NCI-H526 (cell line): ENCODE measurements at places on chromosomes 2 and 18.
A peak's percentile ranks its signal among the peaks of the same experiment; 100 is the strongest.

- DNase-seq, result no peak
These were observed 6.4 kb downstream of the NLRC4 start for GRCh38 chr2:32258242-32258641.

DNA sequence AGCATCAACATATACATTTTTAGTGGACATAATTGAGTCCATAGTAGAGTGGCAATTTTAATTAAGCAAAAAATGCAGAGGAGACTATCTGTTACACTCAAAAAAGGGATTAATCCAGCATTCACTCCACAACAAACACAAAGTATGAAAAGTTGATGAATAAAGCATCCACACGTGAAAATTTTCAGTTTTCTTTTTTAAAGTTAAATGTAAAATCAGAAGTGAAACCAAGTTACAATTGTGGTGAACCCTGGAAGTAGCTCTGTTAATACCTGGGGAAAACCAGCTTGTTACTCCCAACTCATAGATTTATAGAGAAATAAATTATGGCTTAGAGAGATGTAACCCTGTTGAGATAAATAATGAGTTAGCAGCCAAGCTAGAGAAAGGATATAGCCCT lies 807.8 kb downstream of the TRIB2 start:
- DNase-seq, result no peak

DNA sequence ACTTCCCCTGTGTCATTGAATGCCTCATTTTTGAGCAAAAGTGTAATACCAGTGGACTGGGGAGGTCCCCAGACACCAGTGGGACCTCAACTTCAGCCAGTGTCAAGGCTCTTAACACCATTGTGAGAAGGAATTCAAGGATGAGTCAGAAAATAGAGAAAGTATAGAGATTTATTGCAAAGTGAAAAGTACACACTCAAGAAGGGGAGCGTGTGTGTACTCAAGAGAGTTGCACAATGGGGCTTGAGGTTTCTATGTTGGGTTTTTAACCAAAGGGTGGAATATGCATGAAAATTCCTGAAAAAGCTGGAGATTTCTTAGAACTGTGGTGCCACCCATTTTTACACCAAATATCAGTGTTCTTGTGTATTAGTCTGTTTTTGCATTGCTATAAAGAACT lies 81.9 kb downstream of the ADCYAP1 start:
- no peak for DNase-seq

GRCh38 chr2:26989156-26989555 lies 18.7 kb downstream of the MAPRE3 start:
- no peak for DNase-seq

- peak; percentile 68 for DNase-seq
These were observed 108.1 kb upstream of the KCTD1 start for GRCh38 chr18:26656431-26656943.

DNA sequence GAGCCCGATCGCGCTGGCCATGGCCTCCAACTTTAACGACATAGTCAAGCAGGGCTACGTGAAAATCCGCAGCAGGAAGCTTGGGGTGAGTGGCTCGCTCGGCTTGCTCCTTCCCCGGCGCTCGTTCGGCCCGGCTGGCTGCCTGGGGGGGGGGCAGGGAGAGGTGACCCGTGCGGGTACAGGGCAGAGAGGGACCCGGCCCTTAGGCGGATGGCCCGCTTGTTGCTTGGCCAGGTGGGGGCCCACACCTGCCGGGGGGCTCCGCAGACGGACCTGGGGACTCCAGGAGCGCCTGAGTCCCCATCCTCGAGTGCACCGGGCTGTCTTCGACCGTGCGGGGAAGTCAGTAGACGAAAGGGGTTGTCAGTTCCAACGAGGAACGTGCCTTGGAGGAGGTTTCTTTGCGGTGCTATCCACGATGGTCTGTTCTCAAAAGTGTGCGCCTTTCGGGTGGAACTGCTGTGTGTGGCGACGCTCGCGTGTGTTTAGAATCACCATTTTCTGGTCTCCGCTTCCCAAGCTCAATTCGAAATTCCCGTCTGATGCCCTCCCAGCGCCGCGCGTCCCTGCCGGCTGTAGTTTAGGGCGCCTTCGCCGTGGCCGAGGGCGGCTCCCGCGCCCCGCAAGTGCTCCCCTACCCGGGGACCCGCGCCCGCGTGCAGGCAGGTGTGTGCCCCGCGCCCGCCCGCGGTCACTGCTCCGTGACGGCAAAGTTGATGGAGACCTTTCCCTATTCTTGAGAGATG lies 711 bp downstream of the DOK6 start:
- no peak for DNase-seq

DNA sequence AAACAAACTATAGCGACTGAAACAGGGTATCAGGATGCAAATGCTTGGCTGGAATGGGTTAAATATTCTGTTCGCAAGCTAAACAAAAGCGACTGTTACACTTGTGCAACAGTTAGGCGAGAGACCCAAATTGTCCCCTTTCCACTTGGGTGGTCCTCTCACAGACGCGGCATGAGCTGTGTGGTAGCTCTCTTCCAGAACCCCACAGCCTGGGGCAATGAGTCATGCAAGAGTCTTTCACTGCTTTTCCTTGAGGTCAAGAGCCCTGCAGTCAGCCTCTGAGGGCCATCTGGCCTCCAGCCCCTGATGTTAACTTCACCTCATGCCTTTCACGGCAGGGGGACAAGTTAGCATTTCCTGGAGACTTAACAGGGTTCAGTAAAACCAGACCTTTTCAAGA lies 25.7 kb downstream of the SULT1C4 start:
- no peak for DNase-seq

DNA sequence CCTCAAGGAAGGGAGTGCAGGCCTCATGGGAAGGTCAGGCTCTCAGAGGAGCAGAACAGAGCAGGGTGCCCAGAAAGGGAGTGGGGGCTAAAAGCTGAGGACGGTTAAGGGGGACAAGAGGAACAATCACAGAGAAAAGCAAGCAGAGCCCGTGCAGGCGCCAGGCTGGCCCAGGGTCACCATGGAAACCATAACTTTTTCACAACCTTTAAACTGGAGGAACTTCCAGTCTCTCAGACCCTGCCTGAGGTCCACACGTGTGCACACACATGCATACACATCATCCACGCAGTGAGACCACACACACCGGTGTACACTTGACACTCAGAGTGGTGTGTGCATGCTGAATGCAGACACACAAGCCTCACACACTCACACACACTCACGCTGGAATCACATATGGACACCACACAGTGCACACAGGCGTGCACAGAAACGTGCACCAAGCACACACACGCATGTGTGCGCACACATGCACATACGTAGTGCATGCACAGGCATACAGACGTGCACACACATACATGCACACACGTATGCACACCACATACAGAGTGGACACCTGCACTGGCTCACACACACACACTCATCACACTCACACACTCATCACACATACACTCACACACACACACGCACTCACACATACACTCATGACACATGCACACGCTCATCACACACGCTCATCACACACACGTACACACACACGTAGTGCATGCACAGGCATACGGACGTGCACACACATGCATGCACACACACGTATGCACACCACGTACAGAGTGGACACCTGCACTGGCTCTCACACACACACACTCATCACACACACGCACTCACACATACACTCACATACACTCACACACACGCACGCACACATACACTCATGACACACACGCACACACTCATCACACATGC lies 37.2 kb upstream of the SNED1 start:
- no peak for DNase-seq

GRCh38 chr2:97737421-97738178 lies 24.2 kb downstream of the ZAP70 start:
- DNase-seq, result no peak

DNA sequence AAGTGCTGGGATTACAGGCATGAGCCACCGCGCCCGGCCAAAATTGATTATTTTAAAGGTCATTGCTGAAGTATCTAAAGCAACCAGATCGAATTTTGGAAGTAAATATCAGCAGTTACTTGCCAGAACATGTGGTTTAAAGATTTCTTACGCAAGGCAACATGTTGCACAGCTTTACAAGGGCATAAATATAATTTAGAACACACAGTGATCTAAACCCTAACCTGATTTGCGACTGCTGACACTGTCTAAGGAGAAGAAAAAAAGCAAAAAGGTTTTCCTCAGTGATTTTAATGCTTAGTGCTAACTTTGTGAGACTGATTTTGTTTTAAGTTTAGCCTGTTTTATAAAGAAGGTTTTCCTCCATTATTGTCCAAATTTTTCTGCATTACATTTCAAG lies 569.9 kb upstream of the LINC00305 start:
- no peak for DNase-seq

DNA sequence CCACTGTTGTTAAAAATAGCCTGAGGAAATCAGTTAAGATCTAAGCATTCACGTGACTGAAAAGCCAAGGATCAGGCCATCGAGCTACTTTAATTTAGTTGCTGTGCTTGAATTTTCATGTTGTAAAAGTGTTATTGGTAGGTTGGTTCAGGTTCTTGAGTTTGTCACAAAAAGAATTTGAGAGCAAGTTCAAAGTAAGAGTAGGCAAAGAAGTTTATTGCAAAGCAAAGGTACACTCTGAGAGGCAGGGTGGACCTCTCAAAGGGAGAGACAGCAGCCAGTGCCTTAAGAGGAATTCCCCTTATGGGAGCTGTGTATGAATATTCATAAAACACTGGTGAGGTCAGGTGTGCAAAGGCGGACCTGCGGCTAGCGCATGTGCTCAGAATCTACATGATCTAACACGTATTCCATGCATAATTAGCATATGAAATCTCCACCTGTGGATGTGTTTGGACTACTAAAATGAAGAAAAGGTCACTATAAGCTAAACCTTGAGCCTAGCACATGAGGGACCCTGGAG lies 236.5 kb downstream of the NDUFA10 start:
- DNase-seq, result peak; percentile 75

DNA sequence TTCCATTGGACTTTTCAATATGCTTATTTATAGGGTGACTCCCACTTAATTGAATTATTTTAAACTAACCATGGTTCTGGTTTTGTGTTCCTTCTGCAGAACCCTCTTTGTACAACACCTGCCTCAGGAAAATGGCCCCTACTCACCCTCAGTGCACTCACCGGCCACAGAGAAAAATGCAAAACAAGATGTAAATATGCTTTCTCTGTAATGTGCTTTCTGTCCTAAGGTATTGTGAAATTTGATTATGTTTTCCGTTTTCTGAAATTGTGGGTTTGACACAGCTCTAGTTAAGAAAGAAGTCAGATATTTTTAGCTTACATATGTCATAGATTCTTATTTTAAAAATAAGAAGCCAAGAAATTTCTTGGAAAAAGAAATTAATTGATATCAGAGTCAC lies 357.7 kb upstream of the SMIM21 start:
- peak; percentile 80 for DNase-seq

DNA sequence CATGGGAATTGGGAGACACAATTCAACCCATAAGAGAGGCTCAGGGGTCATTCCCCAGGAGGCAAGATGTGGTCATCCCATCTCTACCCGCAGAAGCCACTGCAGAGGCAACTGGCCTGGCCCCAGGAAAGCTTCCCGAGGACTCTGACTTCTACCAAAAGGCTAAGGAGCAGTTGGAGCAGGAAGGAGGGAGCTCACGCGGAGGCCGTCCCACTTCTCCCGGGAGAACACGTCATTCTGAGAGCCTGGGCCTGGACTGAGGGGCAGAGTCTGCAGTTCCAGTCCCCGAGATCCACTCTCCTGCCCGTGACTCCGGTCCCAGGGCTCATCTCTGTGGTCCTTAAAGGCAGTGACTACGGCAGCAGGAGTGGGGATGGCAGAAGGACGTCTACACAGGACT lies 69.0 kb upstream of the TAF1B start:
- no peak for DNase-seq

GRCh38 chr18:13070460-13070859 lies 79.3 kb downstream of the CEP192 start:
- DNase-seq, result no peak
